ENCODE measurements at places on chromosomes 13 and 19. TPM values are rescaled to one million over a fixed set of nuclear protein-coding genes. Genes with fewer than 3 reads are reported as not detected.

The RASAL3 gene
- total RNA-seq: 0.83 TPM

DNA sequence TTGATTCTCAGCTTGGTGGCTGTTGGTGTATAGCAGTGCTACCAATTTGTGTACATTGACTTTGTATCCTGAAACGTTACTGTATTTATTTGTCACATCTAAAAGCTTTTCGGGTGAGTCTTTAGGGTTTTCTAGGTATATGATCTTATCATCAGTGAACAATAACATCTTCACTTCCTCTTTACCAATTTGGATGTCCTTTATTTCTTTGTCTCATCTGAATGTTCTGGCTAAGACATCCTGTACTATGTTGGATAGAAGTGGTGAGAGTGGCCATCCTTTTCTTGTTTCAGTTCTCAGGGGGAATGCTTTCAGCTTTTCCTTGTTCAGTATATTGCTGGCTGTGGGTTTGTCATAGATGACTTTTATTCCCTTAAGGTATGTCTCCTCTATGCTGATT lies 6.0 kb upstream of the ZNF738 start:
- no peak for DNase-seq
- no peak overlapping the region for H3K4me3 ChIP-seq

The HSPB6 gene
- 6.7 TPM for total RNA-seq

The CDX2 gene
- total RNA-seq: not detected

DNA sequence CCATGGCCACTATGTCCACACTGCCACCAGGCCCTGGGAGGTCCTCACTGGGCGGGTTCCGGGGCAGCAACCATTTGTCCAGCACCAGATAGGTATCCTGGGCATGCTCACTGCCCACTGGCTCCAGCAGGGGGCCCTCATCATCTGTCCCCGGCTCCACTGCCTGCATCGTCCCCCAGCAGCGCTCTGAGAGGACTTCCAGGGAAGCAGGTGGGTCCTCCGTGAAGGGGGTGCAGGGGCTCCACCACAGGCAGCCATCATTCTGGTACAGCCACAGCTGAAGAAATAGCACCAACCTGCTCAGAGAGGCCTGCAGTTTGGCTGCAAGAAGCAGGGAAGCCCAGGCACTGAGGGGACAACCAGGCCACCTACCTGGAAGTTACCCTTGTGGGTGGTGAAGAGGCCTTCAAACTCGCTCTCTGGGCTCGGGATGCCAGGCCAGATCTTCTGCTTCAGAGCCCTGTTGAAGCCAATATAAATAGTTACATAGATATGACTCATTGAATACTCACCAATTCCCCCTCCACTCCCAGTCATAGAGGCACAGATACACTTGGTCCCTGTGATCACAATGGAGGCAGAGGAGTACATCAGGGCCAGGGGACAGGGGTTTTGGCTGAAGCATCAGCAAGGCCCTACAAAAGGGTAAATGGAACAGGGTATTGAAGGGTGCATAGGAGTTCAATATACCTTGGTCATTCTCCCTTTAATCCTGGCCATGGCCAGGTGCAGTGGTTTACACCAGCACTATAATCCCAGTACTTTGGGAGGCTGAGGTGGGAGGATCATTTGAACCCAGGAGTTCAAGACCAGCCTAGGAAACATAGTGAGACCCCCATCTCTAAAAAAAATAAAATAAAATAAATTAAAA lies 4.1 kb downstream of the SWSAP1 start:
- no peak overlapping the region for H3K27ac ChIP-seq
- peaks cover 76% of the 10 kb centered on the region for H3K4me1 ChIP-seq
- H3K4me3 ChIP-seq: no peak overlapping the region
- H3K27me3 ChIP-seq: peaks cover 17% of the 10 kb centered on the region
- H3K36me3 ChIP-seq: no peaks in the 10 kb centered on the region

- H3K27me3 ChIP-seq: no peaks in the 10 kb centered on the region
- H3K27ac ChIP-seq: peak overlapping the region; percentile 100
- no peaks in the 10 kb centered on the region for H3K36me3 ChIP-seq
- peak overlapping the region; percentile 74 for H3K4me3 ChIP-seq
Measured at GRCh38 chr19:8390617-8390981, 439 bp downstream of the RAB11B start.

- no peaks in the 10 kb centered on the region for H3K36me3 ChIP-seq
- H3K4me1 ChIP-seq: peaks cover 7% of the 10 kb centered on the region
- H3K27me3 ChIP-seq: no peaks in the 10 kb centered on the region
- no peak overlapping the region for H3K4me3 ChIP-seq
- DNase-seq: no peak
- H3K27ac ChIP-seq: no peak overlapping the region
Measured at GRCh38 chr13:76621705-76622104, 264.5 kb downstream of the KCTD12 start.

The RAB3A gene
- total RNA-seq: 1.9 TPM

DNA sequence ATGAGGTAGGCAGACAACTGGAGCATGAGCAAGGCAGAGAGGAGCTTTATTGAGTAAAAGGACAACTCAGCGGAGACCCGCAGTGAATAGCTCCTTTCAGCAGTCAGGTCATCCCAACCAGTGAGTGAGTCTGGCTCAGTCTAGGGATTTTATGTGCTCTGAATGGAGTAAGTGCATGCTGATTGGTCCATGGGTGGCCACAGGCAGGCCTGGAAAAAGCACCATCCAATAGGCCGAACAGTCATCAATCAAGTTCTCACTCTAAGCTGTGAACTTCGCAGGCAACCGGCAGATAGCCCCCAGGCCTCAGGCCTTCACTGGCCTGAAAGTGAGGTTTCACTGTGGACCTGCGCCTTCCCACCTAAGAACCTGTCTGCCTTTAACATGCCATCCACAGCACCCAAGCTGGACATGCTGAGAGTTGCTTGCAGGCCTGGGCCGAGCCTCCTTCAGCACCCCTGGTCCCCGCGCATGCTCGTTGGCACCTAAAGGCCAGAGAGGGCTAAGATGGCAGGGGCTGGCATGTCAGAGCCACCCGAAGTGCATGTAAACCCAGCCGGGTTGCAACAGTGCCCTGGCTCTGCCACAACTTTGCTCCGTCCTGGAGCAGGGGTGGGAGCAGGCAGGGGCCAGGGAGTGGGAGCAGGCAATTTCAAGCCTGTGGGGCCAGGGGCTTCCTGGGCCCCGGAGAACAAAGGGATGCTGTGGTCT lies 698.7 kb downstream of the SLITRK1 start:
- no peak for DNase-seq
- H3K27ac ChIP-seq: no peak overlapping the region
- no peaks in the 10 kb centered on the region for H3K36me3 ChIP-seq
- no peaks in the 10 kb centered on the region for H3K27me3 ChIP-seq
- no peak overlapping the region for H3K4me3 ChIP-seq
- H3K4me1 ChIP-seq: no peaks in the 10 kb centered on the region

The SMIM44 gene
- total RNA-seq: not detected

The NRTN gene
- 3.7 TPM for total RNA-seq

The AP2S1 gene
- 68.0 TPM for total RNA-seq

DNA sequence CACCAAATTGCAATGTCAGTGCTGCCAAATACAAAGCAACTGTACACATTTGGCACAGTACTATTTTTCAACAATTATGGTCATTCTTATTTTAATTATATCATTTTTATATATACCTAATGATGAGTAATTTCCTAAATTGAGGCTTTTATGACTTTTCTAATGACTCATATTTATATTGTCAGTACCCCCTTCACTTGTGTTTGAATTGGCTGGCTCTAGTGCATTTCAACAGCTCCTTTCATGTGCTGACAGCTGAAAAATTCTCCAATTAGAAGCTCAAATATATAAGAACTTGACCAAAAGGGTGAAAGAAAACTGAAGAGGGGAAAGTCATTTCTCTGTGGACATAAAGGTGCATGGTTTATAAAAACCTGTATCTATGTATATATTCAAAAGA lies 263.3 kb downstream of the SLITRK1 start:
- H3K4me1 ChIP-seq: no peaks in the 10 kb centered on the region
- H3K27me3 ChIP-seq: no peaks in the 10 kb centered on the region
- no peaks in the 10 kb centered on the region for H3K36me3 ChIP-seq
- no peak overlapping the region for H3K27ac ChIP-seq

The EMC10 gene
- total RNA-seq: 34.9 TPM

DNA sequence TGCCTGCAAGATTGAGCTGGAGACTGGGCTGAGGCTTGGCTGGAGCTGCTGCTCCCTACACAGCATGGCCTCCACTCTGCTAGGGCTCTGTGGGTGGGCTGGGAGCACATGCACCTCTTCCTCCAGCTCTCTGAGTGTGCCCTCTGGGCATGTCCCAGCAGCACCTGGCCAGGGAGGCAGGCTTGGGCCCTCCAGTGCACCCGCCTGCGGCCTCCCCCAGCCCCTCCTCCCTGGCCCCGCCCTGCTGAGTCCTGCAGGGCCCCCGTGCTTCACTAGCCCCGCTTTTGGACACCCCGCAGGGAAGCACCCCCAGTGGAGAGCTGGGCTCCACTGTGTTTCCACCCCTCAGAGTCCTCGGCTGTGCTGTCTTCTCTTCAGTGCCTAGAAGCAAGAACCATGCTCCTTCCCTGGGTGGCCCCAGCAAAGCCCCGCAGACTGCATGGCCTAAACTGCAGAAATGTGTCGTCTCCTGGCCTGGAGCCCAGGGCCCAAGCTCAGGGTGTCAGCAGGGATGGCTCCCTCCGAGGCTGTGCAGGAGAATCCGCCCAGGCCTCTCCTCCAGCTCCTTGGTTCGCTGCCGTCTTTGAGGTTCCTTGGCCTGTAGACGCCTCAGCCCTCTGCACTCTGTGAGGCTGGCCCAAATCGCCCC lies 5.0 kb upstream of the TEX29 start:
- peaks cover 19% of the 10 kb centered on the region for H3K36me3 ChIP-seq
- no peak overlapping the region for H3K27ac ChIP-seq
- no peak overlapping the region for H3K4me3 ChIP-seq
- no peak for DNase-seq
- H3K27me3 ChIP-seq: no peaks in the 10 kb centered on the region

The CEACAM7 gene
- total RNA-seq: 9.1 TPM

GRCh38 chr13:40438999-40439797 lies 227.2 kb downstream of the FOXO1 start:
- H3K4me3 ChIP-seq: peak overlapping the region; percentile 10
- H3K27ac ChIP-seq: peak overlapping the region; percentile 65
- peaks cover 25% of the 10 kb centered on the region for H3K4me1 ChIP-seq
- H3K27me3 ChIP-seq: no peaks in the 10 kb centered on the region
- H3K36me3 ChIP-seq: no peaks in the 10 kb centered on the region

GRCh38 chr13:31919971-31920726 lies 111.4 kb upstream of the FRY start:
- H3K4me1 ChIP-seq: peaks cover 5% of the 10 kb centered on the region
- H3K27me3 ChIP-seq: no peaks in the 10 kb centered on the region
- H3K36me3 ChIP-seq: no peaks in the 10 kb centered on the region
- H3K27ac ChIP-seq: no peak overlapping the region
- DNase-seq: no peak
- no peak overlapping the region for H3K4me3 ChIP-seq

DNA sequence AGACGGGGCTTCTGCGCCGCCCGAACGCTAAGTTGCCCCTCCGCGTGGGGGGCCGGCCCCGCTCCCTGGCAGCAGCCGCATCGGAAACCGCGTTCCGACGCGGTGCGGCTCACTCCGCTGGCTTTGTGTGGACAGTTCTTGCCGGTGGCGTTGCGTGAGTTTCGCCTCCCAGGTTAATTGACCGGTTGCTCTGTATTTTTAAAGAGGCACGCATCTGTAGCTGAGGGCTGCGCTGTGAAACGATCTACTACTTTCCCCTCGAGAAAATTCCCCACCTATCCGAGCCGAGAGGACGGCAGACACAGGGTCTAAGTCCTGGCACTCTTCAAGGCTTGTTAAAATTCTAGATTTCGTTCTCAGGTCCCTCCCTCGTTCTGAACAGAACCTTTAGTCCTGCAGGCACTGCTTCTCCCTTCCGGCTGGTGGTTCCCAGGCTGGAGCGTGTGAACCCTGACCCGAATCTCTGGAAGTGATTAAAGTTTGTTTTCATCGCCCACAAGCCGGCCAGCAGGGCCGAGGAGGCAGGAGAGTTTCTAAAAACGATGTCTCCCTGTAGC lies 933 bp downstream of the ARHGEF7 start:
- no peaks in the 10 kb centered on the region for H3K36me3 ChIP-seq
- H3K4me3 ChIP-seq: peak overlapping the region; percentile 66
- H3K27ac ChIP-seq: peak overlapping the region; percentile 88
- peaks cover 65% of the 10 kb centered on the region for H3K27me3 ChIP-seq
- DNase-seq: peak; percentile 81
- H3K4me1 ChIP-seq: peaks cover 39% of the 10 kb centered on the region

- H3K36me3 ChIP-seq: no peaks in the 10 kb centered on the region
- DNase-seq: no peak
- H3K4me1 ChIP-seq: peaks cover 79% of the 10 kb centered on the region
- H3K27me3 ChIP-seq: no peaks in the 10 kb centered on the region
- peak overlapping the region; percentile 70 for H3K27ac ChIP-seq
- no peak overlapping the region for H3K4me3 ChIP-seq
Measured at GRCh38 chr19:10747674-10748073, 29.8 kb downstream of the DNM2 start.

GRCh38 chr19:17005000-17005399 lies 21.6 kb downstream of the CPAMD8 start:
- H3K36me3 ChIP-seq: no peaks in the 10 kb centered on the region
- no peak overlapping the region for H3K27ac ChIP-seq
- DNase-seq: no peak
- no peaks in the 10 kb centered on the region for H3K4me1 ChIP-seq
- H3K27me3 ChIP-seq: peaks cover 12% of the 10 kb centered on the region
- H3K4me3 ChIP-seq: no peak overlapping the region

The FAM83E gene
- 0.89 TPM for total RNA-seq

DNA sequence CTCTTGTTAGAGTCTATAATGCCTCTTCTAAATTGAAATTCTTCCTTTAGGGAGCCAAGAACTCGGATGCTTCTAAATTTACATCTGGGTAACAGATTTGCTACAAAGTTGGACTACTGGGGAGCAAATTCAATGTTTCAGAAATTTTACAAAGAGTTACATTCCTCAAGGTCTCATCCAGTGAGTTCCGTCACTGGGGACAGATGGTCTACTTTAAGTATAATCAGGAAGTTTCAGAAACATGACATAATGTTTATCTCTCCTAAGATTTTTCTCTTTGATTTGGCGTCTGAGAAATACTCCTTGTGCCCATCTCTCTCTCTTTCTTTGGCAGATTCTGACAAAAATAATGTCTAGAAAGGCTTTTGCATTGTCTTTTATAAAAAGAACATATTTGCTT lies 81.5 kb upstream of the MBNL2 start:
- no peaks in the 10 kb centered on the region for H3K27me3 ChIP-seq
- peaks cover 25% of the 10 kb centered on the region for H3K4me1 ChIP-seq
- no peak overlapping the region for H3K27ac ChIP-seq
- no peak overlapping the region for H3K4me3 ChIP-seq
- H3K36me3 ChIP-seq: no peaks in the 10 kb centered on the region
- DNase-seq: no peak

DNA sequence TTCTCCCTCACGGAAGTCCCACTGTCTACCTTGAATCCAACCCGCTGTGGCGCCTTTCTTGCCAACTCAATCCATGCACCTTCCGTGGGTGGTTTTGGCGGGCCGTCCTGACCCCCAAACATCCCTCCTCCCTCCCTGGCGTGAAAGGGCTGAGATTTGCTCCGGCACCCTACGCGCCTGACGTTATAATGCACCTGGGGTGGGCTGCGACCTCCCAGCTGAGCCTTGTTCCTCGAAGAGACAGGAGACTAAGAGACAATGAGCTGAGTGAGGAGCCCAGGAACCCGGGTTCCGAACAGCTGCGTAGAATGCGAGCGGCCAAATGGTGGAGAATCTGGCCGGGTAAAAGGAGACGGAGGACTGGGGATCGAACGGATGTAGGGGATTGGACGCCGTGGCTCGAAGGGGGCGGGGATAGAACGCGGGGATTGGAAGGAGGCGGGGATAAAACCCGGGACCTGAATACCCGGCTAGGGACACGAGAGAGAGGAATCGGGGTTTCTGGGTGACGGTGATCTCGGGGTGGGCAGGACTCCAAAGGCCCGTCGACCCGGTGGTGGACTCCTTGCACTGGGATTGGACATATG lies at the start of gene CPT1C:
TSS of gene CPT1C (plus strand) at position 461 of the 587 bp plus-strand sequence. CDS start 1,137 bp downstream, outside the sequence.
- DNase-seq: peak; percentile 88
- H3K36me3 ChIP-seq: peaks cover 15% of the 10 kb centered on the region
- H3K27me3 ChIP-seq: no peaks in the 10 kb centered on the region
- peaks cover 27% of the 10 kb centered on the region for H3K4me1 ChIP-seq

Data from suprapubic skin (tissue), 4 donors.